ENCODE measurements at places on chromosomes 1 and 21.

- no peak for DNase-seq
Measured at GRCh38 chr1:64933296-64934070, 32.9 kb downstream of the JAK1 start.

DNA sequence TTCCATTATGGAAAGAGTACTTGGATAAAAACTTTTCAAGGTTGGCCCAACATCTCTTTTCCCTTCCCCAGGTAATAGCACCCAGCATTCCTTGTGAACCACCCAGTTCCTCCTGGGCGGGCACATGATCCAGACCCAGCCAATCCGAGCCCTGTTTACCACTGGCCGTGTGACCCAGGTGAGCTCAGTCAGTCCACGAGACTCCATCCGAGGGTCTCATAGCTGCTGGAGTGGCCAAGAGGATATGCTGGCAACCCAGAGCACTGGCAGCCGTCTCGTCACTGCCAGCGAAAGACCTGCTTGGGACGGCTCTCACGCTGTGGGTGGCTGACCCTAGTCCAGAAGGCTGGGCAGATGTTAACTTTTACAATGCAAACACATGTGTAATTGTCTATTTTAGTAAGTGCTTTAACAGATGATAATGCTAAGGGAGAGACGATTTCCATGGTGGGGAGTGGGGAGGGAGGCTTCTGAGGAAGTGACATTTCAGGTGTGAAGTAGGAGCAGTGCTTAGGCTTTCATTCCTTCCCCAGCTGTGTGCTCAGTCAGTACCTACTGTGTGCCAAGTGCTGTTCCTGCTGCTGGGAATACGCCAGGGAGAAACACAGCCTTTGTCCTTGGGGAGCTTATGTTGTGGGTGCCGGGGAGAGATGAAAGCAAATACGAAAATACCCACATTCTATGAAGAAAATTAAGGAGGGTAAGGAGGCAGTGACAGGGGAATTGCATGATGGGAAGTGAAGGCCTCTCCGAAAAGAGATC is 24.5 kb downstream of the PARK7 start:
- DNase-seq, result no peak

GRCh38 chr1:114550336-114550735 is 31.1 kb downstream of the BCAS2 start:
- no peak for DNase-seq

DNA sequence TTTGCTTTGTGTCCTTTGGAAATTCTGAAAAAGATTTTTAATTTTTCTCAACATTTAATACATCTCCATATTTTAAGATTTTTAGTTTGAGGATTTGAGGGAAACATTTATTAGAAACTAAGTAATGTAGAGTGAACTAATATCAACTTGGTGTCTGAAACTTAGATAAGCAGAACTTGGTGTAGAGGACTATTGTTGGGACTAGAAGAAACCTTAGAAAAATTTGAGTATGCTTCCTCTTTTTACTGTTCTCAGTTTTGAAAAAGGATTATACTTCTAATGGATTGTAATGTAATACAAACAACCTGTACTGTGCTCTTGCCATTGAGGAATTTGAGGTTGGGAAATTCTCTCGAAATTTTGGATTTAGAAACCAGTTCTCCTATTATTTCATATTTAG is 2.4 kb downstream of the FNBP1L start:
- no peak for DNase-seq

DNA sequence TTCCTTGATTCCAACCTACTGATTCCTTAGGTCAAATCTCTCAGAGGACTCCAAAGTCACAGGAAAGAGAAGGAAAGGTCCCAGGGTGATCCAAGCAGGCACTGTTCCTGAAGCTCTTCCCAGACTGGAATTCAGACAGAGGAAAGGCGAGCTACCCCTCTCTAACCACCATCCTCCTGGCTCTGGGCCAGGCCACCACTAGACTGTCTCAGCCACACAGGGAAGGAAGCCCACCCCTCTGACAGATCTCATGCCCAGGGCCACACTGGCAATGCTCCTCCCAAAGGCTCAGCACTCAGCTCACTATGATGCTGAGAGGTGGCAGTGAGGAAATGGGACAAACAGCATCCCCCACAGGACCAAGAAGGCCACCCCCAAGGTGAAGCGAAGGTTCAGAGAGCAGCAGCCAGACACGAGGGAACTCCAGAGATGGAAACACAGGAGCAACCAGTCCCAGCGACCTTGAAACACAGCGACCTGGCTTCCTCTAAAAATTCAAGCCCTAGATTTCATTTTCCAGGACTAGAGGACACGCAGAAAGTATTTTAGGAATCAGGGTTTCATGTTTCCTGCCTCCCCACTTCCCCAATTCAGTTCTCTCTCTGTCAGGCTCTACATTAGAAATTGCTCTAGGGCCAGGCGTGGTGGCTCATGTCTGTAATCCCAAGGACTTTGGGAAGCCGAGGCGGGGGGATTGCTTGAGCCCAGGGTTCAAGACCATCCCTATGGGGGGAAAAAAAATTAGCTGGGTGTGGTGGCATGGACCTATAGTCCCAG is 18.8 kb downstream of the PIK3C2B start:
- no peak for DNase-seq

DNA sequence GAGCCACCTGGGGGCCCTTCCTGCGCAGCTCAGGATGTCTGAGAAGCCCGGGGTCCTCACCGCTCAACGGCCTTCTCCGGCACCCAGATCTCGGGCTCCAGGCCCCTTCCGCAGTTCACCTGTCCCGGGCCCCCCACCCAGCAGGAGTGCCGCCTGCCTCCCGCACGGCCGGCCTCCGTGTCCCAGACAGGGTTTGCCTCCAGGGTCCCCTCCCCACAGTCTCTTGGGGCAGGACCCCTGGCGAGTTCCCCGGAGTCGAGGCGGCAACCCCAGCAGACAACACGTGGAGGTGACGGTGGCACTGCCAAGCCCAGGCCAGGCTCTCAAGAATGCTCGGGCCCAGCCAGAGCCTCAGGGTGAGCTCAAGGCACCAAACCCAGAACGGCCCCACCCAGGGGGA is 22.4 kb upstream of the TTLL10 start:
- no peak for DNase-seq

- DNase-seq, result peak; percentile 24
Measured at GRCh38 chr1:15885701-15886610, 38.4 kb downstream of the SPEN start.

DNA sequence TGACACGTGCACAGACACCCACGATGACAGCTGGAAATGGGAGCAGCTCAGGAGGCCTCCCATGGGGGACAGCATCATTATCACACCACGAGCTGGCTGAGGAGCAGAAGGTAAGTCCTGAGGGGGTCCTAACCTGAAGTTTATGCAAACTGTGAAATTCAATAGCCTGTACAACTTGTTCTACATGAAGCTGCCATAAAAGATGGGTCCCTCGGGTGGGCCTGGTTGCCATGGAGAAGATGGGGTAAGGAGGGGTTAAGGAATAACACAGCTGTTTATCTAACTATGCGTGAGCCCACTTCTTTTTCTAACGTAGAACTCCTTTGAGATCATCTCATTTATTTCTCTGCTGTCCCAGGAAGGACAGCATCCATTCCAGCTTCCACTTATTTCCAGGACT is 163.4 kb upstream of the CD34 start:
- DNase-seq, result no peak

GRCh38 chr1:207017615-207018559 is 14.7 kb downstream of the C1orf116 start:
- no peak for DNase-seq

- DNase-seq, result no peak
Measured at GRCh38 chr1:29803486-29803885, 567.2 kb downstream of the PTPRU start.

GRCh38 chr21:42199868-42200463 is 19.0 kb upstream of the ABCG1 start:
- DNase-seq, result peak; percentile 14

GRCh38 chr1:39269791-39270342 is 65.4 kb downstream of the MACF1 start:
- no peak for DNase-seq

DNA sequence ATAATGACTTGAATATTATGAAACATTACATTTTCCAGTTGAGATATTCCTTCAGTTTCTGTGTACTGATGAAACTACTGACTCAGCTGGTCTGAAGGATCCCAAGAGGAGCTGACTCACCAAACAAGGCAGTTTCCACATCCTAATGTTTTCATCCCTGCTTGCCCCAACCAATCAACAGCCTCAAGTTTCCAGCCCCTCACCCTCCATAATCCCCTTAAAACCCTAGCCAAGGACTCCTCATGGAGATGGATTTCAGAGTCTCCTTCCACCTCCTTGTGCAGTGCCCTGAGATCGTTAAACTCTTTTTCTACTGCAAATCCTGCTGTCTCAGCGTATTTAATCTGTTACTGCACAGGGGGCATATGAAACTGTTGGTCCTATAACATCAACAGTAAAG is 83.1 kb upstream of the HAO2 start:
- no peak for DNase-seq

GRCh38 chr1:180579961-180580611 is 21.3 kb downstream of the OVAAL start:
- no peak for DNase-seq

- no peak for DNase-seq
Measured at GRCh38 chr1:58983633-58984245, 199.9 kb upstream of the JUN start.

- no peak for DNase-seq
Measured at GRCh38 chr1:227890451-227891222, 57.1 kb downstream of the WNT9A start.

- no peak for DNase-seq
Measured at GRCh38 chr1:38045401-38046332, 926 bp downstream of the POU3F1 start.

DNA sequence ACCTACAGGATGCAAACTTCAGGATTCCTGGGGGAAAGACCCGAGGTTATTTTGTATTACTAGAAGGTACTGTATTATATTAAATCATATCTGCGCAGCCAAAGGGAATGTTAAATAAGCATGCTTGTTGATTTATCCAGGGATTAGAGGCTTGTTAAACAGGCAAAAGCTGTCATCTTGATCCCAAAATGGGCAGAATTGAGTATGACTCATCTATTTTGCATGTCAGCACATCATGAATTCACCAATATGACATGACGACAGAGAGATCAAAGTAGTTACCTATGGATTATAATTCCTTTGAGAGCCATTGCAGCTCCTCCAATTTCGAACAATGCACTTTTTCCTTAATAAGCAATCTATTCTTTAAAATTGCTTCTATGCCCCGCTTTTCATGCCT is 66.1 kb downstream of the TBX15 start:
- no peak for DNase-seq

GRCh38 chr1:165933446-165934170 is 106.2 kb downstream of the UCK2 start:
- DNase-seq, result no peak

- DNase-seq, result no peak
Measured at GRCh38 chr1:185627171-185627570, 107.0 kb upstream of the HMCN1 start.

DNA sequence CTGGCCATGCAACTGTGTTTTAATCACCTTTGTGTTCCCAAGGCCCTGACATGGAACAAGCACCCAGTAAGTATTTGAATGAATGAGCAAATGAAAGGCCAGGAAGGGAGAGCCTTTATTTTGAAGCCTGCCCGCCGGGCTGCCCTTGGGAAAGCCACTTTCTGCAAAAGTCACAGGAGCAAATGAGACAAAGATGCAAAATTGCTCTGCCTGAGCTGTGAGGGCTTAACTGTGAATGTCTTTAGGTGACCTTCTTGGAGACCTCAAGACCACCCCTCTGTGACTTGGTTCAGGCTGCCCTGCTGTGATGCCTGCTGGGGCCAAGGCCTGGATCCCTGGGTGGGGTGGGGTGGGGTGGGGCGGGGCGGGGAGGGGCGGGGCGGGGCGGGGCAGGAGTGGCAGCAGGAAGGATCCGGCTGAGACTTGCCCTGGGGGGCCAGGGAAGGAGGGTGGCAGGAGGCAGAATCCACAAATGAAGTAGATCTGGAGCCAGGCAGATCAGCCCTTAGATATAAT is 54.0 kb downstream of the RUNX3 start:
- no peak for DNase-seq

DNA sequence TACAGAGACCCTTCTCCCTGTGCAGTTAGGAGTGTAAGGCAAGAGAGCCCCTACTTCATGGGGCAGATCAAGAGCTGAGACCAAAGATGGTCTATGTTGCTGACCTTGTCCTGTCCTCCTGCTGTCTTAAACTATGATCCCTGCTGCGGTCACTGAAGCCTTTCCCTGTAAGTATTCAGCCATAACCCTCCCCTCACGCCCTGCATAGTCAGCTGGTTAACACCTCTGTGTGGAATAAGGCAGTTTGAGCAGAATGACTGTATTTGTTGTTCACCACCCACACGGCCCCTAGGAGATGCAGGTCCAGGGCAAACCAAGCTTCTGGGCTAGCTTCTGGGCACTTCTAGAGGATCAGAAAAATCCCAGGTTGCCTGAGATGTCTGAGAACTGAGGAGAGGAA is 356 bp downstream of the TSPAN1 start:
- no peak for DNase-seq

GRCh38 chr1:31208361-31208945 is 31.2 kb downstream of the NKAIN1 start:
- no peak for DNase-seq

DNA sequence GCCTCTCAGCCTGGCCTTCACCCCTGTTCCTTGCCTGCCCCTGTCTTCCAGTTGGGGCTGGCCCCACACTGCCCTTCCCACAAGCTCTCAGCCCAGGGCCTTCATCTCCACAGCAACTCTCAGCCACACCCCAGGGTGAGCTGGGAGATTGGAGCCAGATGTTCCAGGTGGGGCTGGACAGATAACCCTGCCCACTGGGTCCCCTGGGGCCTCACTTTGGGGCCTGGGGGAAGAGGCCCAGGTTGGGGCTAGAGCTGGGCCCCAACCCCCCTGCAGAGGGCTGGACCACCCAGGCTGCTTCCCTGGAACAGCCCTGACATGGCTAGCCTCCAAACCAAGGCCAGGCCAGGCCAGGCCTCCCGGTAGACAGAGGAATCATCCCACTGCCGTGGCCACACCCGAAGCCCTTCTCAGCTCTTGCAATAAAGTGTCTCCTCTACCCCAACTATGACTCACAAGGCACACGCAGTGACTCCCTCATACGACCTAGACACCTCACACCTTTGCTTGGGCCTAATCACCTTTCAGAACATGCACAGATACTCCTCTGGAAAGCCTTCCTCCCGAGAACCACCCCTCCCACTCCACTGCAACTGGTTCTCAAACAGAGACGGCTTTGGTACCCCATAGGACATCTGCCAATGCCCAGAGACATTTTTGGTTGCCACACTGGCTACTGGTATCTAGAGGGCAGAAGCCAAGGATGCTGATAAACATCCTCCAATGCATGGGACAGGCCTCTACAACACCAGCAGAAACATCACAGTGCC is 22.2 kb downstream of the SLC2A1 start:
- DNase-seq, result no peak

DNA sequence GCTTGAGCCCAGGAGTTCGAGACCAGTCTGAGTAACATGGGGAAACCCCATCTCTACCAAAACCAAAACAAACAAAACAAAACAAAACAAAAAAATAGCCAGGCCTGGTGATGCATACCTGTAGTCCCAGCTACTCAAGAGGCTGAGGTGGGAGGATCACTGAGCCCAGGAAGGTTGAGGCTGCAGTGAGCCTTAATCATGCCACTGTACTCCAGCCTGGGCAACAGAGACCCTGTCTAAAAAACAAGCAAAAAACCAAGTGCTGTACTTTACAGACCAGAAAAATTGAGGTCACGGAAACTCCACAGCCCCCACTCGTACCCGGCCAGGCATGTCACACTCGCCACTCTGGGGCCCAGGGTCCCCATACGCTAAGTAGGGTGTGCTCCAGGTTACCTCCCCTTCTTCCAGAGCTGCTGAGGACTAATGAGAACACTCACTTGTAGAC is 22.9 kb downstream of the ATP2B4 start:
- DNase-seq, result peak; percentile 52

- no peak for DNase-seq
Measured at GRCh38 chr1:79304131-79304530, 297.6 kb upstream of the ADGRL4 start.
